Psoas muscle (tissue), 8 donors: ENCODE measurements at places on chromosomes 7 and 10. TPM values are rescaled to one million over a fixed set of nuclear protein-coding genes. Genes with fewer than 3 reads are reported as not detected.

DNA sequence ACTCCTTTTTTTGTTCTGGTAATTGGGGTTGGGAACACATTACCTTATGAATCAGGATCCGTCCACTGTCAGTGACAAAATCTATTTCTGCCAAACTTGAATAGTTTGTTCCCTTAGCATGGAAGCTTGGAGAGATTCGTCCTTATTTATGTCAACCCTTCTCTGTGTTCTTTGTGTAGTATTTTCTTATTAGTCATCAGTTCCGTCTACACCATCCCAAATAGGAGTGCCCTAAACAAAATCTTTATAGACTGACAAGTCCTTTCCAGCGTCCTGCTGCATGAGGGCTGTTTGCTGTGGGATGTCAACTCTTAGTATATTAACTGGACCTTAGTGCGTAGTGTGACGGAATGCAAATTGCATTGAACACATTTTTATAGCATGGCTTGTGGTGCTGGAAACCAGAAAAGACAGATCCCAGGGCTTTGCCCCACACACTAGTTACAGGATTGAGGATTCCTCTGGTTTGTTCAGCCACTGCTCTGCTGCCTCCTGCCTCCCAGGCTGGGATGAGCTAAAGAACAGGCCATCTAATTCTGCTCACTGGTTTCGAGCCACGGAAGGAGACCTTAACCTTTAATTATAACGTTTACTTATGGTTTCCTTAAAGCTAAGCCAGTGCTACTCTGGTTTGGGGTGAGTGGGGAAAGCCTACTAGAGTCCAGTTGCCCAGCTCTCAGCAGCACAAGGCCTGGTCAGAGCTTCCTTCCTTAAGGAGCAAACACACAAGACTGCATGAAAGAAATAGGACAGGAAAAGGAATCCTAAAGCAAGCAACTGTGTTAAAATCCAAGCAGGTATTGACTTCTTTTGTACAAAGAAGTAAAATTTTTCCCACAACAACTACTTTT, 194.4 kb downstream of the CCSER2 start:
- DNase-seq = no peak

Gene ATRNL1
- total RNA-seq = 3.4 TPM

GRCh38 chr10:69703766-69704630, 74.0 kb downstream of the FAM241B start:
- no peak for DNase-seq

Gene ABCC2
- total RNA-seq = 0.64 TPM

DNA sequence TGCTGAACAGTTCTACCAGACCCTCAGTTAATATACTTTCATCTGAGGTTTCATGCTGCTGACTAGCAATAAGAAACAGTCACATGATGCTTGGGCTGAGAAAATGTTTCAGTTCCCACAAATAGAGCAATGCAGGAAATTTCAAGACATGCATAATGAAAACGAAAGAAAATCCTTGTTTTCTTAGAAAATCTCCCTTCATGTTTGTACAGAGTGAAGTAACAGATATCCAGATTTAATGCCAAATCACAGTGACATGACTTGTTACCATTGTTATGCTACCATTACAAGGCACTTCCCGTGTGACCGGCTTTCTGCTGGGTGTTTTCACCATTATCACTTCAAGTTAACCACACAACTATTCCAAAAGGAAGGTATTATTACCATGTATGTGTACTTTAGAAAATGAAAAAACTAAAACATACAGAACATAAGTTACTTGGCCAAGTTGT, 121.7 kb downstream of the DOCK4 start:
- DNase-seq = no peak

Gene CHRM2
- not detected for total RNA-seq

DNA sequence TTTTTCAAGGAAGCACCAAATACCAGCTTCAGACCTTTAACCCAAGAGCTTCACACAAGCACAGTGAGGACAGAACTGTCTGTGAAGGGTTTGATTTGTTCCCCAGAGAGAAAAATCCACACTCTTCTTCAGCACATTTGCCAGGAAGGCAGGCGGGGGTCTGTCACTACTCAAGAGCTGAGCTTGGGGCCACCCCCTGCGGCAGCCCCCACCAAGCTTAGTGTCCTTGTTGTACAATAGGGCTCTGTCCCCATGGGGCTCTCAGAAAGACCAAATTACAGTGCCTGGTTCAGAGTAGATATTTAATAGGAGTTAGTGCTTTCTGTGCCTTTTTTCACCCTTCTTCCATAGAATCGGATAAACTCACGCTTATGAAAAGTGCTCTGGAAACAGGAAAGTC, 12.4 kb downstream of the ECHDC3 start:
- no peak for DNase-seq

DNA sequence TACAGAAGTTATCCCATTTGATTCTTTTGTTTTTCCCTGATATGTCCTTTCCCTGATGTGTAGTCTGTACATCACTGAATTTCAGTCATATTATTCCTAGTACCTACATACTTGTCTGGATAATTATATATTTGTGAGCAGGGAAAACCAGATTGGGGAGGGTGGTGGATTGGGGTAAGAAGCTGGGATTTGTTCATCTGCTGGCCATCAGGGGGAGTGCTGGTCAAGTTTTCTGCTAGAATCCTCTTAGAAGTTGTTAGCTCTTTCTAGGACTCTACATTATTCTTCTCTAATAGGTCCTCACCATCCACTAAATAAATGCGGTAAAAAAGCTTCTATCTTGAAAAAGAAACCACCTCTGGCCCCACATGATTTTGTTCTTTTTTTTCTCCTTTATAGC, 232.7 kb upstream of the TAC1 start:
- DNase-seq = no peak

DNA sequence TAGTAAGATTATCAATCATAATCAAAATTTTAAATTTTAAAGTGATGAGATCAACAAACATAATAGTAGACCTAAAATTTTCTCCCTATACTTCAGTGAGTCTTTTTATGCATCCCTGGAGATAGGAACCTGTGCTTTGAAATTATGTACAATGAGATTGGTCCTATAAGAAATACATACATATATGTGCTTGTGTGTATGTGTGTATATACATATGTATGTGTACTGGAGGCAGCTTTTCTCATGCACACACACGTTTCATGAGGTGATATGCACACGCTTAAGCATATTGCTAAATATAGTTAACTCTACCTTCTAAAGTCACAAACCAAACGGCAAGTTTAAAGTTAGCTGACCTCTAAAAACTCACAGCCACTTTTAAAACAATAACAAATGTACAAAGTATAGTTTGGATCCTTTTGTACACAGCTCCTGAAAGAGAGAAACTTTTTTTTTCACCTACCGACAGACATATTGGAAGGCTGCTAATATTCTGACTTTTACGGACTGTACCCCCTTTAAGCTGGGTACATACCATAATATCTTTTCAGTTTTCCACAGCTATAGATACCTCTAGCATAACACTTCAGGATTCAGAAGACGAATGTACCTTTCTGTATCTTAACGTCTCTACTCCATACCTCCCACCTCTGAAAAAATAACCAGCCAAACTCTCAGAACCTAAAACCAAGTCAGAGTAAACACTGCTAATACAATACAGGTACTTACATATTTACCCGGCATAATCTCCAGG, 3.3 kb downstream of the ITGB1 start:
- DNase-seq = no peak

DNA sequence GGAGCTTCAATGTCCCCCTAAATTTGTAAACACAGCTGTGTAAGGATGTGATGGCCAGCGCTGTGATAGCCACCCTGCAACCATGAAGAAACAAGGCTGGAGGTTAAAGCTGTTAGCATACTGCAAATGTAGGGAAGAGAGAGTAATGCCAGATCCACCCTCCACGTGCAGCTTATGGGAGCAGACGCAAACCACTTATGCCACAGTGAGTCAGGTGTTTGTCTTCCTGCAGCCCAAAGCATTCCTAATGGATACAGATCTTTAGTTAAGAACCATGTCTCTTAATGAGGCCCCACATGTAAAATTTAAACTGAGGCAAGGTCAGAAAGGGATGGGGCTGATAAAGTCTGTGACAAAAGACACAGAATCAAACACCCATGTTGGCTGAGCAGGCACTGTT, 13.6 kb upstream of the MYL7 start:
- DNase-seq = no peak

GRCh38 chr7:153518201-153518984, 533.8 kb upstream of the DPP6 start:
- DNase-seq = no peak

DNA sequence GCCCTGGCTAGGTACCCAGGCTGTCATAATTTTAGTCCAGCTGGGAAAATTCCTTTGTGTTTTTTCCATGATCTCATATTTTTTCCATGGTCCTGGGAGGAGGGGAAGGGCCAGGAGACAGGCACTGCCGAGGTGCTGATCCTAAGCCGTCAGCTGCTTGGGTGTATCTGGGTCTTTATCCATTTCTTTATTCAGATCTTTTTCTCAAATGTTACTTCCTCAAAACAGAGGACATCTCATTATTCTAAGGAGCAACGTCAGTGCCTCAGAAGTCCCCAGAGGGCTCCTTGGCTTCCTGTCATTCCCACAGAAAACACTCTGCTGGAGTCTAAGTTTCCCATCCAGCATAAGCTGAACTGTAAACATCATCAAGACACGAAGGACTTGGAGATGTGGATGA, 2.8 kb upstream of the OR6V1 start:
- DNase-seq = no peak

Gene PARD3
- 84.4 TPM for total RNA-seq

Gene GTF2IRD1
- total RNA-seq = 61.7 TPM

- no peak for DNase-seq
Measured at GRCh38 chr7:108440613-108441012, 15.6 kb downstream of the NRCAM start.

Gene HECW1
- 1.0 TPM for total RNA-seq

Gene CNOT4
- total RNA-seq = 43.7 TPM

Gene PODXL
- total RNA-seq = 16.2 TPM

DNA sequence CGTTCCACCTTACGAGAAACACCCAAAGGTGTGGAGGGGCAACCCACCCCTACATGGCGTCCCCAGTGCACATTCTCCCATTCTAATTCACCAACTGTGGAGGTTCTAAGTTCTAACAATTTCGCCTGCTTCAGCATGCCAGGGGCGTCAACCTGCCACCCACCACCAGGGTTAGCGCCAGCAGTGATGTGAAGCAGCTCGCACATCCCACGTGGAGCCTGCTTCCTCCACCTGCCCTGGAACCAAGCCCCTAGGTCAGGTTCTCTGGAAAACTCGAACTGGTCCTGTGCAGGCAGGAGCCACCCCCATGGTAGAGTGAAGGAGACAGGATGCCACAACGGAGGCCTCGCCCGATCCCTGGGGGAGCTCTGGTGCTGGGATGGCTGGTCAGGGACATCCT, 33.3 kb upstream of the FXYD4 start:
- no peak for DNase-seq

DNA sequence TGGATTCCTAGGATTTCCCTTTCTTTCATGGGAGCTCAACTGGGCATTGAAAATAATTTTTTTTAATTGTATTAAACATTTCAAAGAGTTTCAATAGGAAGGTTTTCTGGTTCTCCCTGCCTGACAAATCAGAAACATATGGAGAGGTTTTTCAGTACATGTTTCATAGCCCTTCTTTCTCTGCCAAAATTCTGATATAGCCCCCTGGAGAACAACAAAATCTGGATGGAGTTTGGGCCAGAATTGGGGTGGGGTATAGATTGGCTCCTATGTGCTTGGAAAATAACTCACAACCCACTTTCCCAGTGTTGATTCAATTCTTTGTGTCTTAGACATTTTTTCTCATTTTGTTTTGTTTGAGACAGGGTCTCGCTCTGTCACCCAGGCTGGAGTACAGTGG, 24.6 kb upstream of the EIF4H start:
- no peak for DNase-seq

Gene IFIT3
- total RNA-seq = 7.1 TPM

Gene WNT2
- total RNA-seq = not detected

Gene FOXI2
- not detected for total RNA-seq

Gene PKD2L1
- total RNA-seq = not detected

GRCh38 chr10:99914236-99914635, 95.5 kb downstream of the DNMBP start:
- no peak for DNase-seq

Gene BMPER
- total RNA-seq = 7.6 TPM

Gene DYDC1
- total RNA-seq = not detected

Gene STN1
- 19.2 TPM for total RNA-seq

Gene CTAGE4
- not detected for total RNA-seq

DNA sequence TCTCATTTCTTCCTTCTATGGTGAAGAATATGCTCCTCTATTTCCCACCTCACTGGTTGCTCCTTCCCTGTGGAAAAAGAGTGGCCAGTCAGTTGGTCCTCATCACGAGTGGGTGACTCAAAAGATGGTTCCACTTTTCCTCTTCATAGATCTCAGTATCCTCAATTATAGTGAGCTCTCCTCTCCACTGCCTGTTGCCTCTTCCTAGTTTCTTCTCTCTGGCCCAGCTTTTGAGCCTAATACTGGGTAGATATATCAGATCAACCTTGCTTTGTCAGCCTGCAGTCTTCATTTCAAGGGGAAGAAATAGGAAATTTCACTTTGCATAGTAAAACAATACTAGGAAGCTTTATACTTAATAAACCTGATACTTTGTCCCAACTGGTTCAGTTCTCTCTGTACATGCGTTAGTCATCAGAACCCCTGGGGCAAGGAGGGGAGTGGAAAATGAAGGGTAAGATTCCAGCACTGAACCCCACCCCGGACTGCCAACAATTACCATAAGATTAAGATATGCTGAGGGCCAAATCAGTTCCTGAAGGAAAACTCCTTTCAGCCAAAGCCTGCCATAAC, 15.5 kb upstream of the WNT16 start:
- no peak for DNase-seq

Gene EBF3
- total RNA-seq = 6.6 TPM

Gene SLC37A3
- total RNA-seq = 7.0 TPM

Gene SH2D4B
- not detected for total RNA-seq

DNA sequence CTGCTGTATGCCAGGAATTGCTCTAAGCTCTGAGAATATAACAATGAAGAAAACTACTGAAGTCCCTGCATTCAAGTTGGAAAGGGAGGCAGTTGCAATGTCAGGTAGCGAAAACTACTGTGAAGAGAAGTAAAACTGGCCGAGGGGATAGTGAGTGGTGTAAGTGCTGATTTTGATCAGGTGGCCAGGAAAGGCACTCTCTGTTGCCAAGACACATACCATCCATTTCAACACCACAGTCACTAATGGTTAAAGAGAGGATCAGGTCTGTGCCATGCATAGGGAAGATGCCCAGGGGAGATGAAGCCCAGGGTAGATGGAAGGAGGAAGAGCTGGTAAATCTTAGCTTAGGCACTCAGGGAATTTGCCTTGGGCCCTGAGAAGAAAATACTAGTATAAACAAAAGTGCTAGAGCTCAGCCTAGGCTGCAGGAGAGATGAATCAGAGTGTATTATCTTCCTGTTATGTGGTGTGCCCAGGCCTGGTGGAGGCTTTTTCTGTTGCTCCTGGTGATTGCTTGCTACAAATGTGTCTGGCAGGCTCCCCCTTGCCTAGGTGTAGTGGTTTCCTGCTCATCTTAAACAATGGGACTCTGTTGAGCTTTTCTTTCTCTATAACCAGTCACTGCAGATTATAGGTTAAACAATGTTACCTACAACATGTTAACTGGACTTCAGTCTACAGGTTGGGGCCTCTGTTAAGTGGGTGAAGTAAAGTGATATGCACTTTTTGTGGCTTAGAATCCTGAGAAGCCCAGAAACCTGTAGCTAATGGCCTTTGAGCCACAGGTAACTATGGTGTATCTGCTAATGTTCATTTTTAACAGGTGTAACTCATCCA, 125.5 kb downstream of the LRRC4 start:
- no peak for DNase-seq

Gene TEX47
- not detected for total RNA-seq

GRCh38 chr10:108736111-108736510, 1187.2 kb downstream of the XPNPEP1 start:
- DNase-seq = no peak

- DNase-seq = no peak
Measured at GRCh38 chr10:13632884-13633440, 46.2 kb downstream of the PRPF18 start.
